ENCODE measurements at places on chromosomes 1 and 21. TPM values are rescaled to one million over a fixed set of nuclear protein-coding genes. Genes with fewer than 3 reads are reported as not detected.
A peak's percentile ranks its signal among the peaks of the same experiment; 100 is the strongest.

Gene SMG7
- total RNA-seq = 8.6 TPM

Gene SLX9
- total RNA-seq = 17.0 TPM

Gene ODF2L
- total RNA-seq = 40.2 TPM

Gene FCRL5
- total RNA-seq = not detected

Gene AQP10
- not detected for total RNA-seq

Gene DCST1
- total RNA-seq = not detected

Gene OR2AK2
- not detected for total RNA-seq

Gene SLC1A7
- total RNA-seq = not detected

Gene LRRC42
- 57.8 TPM for total RNA-seq

Gene AUNIP
- total RNA-seq = 10.0 TPM

Gene ZNF683
- total RNA-seq = not detected

Gene OR2L5
- total RNA-seq = not detected

Gene LRRC38
- not detected for total RNA-seq

DNA sequence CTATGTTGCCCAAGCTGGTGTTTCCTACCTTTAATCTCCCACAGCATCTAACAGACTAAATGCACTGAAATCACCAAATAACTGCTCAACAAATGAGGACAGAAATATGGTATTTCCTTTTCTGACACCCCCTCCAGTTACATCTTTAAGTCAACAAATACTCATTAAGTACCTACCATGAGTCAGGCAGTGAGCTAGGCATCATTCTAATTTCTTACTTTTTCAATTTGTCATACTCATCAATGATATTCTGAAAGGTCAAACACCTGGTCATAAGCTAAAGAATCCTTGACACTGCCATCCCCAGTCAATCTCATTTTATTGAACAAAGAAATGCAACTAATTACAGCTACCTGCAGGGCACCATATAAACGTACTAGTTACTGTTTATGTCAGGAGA is 36.6 kb downstream of the LUZP1 start:
- no peak for DNase-seq

- no peak for DNase-seq
Measured at GRCh38 chr1:145771056-145771455, 51.8 kb downstream of the CD160 start.

- DNase-seq = peak; percentile 62
Measured at GRCh38 chr1:23980728-23981070, 572 bp upstream of the SRSF10 start.

GRCh38 chr1:231643071-231643934 is 16.7 kb downstream of the DISC1 start:
- DNase-seq = peak; percentile 56

- peak; percentile 21 for DNase-seq
Measured at GRCh38 chr1:244361764-244362473, 89.8 kb downstream of the ADSS2 start.

- peak; percentile 20 for DNase-seq
Measured at GRCh38 chr1:1069056-1069710, 4.9 kb downstream of the RNF223 start.

DNA sequence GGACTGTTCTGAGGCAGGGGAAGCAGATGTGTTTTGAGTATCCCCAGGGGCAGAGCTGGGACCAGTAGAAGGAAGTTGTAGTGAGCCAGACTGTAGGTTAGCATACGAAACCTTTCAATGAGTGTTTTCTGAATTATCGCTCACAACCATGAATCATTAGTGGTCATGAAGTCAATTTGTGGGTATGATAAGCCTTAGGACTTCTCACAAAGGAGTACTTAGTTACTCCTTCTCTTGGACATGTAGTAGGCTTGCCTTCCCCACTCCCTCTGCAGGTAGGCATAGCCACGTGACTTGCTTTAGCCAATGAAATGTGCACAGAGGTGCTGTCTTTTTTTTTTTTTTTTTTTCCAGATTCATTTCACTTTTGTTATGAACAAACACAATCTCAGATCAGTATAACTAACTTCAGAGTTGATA is 23.9 kb upstream of the FAAH start:
- no peak for DNase-seq

DNA sequence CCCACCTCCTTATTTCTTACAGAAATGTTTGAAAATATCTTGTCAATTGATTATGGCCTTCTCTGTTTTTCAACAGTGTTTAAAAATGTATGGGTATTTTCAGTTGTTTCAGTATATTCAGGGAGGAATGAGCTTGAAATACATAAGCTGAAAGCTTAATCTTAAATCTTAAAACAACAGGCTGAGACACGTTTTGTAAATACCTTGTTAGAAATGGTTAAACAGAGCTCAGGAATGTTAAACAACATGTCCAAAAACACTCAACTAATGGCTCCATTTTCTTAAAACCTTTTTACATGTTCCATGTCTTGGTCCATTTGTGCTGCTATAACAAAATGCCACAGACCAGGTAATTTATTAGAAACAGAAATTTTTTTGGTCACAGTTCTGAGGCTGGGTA is 953.8 kb upstream of the ADGRL2 start:
- no peak for DNase-seq

DNA sequence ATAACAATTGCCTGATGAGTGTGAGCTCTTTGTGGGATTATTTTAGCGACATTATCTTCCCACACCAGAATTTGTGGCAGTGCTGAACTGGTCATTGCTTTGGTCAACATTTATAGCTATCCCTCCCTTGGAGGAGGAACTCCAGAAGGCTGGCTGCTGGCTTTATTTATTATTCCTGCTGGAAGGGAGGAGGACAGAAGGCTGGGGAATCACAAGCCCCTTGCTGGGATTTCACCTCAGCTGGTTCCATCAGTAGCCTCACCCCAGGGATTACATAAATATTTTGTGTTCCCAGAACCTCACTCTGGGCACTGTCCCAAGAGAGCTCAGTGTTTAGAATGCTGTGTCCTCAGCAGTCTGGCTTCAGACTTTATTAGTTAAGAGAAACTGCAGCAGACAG is 102.8 kb upstream of the C1orf21 start:
- DNase-seq = no peak

GRCh38 chr1:244941121-244941520 is 76.8 kb upstream of the HNRNPU start:
- DNase-seq = no peak

- no peak for DNase-seq
Measured at GRCh38 chr1:170175041-170175440, 29.3 kb downstream of the NTMT2 start.

- DNase-seq = peak; percentile 67
Measured at GRCh38 chr21:31629972-31630711, 29.4 kb upstream of the SOD1 start.

DNA sequence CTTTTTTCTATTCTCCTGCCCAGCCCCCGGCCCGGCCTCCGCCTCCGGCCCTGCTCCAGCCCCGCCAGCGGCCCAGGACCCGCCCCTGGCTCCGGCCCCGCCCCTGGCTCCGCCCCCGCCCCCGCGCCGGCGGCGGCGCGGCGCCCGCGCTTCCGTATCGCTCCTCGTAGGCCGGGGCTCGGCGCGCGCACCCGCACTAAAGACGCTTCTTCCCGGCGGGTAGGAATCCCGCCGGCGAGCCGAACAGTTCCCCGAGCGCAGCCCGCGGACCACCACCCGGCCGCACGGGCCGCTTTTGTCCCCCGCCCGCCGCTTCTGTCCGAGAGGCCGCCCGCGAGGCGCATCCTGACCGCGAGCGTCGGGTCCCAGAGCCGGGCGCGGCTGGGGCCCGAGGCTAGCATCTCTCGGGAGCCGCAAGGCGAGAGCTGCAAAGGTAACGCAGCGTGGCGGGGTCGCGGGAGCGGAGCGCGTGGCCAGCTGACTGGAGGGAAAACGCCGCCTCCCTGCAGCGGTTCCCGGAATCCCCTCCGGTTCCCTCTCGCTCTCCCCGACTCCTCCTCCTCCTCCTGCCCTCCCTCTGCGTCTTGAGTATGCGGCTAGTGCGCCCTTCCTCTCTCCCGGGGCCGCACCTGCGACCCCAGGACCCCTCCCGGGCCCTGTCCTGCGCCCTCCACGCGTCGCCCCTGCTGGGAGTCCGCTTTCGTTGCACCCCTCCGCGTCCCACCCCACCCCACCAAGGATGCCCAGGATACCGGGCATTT is at the start of gene IFNAR2:
IFNAR2 (plus strand) TSS at position 155 of the 761 bp plus-strand sequence. CDS start 11,985 bp downstream, outside the sequence.
- DNase-seq = peak; percentile 58

DNA sequence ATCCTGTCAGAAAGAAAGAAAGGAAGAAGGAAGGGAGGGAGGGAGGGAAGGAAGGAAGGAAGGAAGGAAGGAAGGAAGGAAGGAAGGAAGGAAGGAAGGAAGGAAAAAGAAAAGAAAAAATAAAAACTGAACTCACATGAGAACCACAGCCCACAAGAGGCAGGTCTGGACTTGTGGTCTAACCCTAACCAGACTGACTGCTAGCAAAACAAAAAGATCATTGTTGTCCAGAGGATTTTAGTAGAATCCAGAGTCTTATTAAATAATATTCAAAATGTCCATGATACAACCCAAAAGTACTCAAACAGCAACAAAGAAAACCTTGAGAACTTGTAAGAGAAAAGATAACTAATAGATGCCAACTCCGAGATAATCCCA is 4.7 kb upstream of the ITGB2 start:
- DNase-seq = peak; percentile 20

DNA sequence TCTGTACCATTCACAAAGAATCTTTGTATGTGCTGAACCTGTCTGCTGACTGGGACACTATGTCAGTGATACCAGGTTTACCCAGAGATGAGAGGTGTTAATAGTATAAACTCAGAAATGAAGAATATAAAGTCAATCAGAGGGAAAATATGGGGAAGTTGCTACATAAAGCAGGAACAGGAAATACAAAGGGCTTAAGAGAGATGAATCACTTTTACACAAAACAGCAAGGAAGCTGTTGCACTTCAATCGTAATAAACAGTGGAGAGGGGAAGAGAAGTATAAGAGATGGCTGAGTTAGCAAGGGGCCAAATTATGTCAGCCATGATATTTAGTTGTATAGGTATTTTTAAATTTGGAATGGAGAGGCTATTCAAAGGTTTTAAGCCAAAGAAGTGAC is 890.2 kb upstream of the NCAM2 start:
- no peak for DNase-seq

DNA sequence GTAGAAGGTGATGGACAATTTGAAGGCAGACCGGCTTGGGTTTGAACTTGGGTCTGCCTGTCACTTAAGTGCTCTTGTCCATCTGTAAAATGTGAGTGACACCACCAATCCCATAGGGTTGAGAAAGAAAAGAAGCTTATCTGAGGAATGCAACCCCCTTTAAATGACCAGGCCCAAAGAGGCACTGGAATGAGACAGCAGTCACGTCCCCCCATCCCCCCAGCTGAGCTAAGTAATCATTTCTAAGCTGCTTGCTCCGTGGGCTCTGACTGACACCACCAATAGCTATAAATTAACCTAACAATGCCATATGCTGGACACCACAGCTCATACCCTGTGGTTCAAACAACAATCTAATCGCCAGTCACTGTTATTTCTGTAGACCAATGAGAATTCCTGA is 15.1 kb downstream of the LCA5L start:
- no peak for DNase-seq

- peak; percentile 44 for DNase-seq
Measured at GRCh38 chr21:45622416-45623097, 21.0 kb upstream of the PCBP3 start.

DNA sequence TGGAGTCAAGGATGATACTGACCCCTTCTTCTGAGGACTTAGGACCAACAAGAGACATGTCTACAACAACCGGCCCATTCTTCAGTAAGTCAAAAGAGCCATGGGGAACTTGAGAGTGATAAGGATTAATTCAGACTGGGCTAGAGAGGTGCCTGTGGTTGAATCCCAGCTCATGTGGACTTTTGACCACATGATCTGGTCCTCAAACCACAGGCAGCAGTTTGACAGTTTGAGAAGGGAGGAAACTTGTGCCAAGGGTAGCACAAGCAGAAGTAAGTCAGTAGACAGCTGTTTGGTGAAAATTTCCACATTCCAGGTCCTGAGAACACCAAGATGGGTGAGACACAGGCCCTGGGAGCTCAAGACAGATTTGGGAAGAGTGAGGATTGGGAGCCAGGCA is 19.8 kb downstream of the SH3BP5L start:
- no peak for DNase-seq

- no peak for DNase-seq
Measured at GRCh38 chr1:115275216-115275615, 62.8 kb downstream of the NGF start.
